CD4-positive, alpha-beta T cell treated with Interleukin-10 for 1 hour (primary cell): ENCODE measurements at places on chromosomes 5 and 9.

GRCh38 chr9:131943351-131943841, 136.3 kb downstream of the MED27 start:
- no peak for DNase-seq

GRCh38 chr5:79256563-79256962, 20.6 kb downstream of the JMY start:
- no peak for DNase-seq

DNA sequence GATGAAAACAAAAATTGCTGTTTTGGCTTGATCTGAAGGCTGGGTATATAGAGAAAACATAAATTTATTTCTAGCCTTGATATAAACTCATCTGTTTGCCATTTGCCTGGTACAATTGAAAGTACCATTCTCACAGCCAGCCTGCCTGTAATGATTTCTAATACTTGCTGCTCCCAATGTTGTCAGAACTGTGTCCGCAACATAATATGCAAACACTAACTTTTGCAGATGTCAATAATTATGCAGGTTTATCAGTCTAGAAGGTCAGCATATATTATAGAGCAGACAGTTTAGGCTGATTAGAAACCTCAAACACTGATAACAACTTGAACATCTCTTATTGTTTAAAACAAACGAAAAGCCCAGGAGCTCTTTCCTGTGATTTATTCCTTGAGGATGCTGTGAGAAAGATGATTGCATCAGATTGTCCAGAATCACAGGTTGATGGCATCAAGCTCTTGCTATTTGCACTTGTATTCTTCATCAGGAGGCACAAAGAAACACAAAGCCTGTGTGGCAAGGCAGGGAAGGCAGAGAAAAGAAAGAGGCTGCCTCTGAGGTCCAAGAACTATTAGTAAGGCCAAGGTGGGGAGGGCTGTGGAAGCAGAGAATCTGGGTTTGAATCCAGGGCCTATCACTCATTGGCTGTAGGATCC, 21.4 kb upstream of the HMHB1 start:
- DNase-seq = no peak

DNA sequence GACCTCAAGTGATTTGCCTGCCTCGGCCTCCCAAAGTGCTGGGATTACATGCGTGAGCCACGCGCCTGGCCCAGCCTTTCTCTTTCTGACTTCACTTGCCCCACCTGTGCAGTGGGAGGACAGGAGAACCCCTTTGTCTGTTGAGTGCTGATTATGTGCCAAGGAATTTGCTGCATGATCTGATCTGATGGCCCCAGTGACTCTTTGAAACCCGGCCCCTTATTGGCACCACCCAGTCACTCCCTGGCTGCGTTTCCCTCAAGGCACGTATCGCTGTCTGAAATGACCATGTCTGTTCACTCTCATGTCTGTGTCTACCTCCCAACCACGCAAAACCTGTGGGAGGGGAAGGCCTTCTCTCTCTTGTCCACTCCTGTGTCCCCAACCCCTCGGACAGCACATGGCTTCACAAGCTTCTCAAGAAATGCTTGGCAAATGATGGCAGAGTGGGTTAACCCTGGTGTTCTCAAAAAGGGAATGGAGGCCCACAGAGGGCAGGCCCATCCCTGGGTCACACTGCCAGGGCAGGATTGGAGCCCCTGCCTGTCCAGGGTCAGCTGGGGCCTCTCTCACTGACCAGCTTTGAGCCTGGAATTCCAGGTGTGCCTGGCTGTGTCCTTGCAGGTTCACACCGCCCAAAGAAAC, 21.9 kb downstream of the NEK6 start:
- DNase-seq = no peak

DNA sequence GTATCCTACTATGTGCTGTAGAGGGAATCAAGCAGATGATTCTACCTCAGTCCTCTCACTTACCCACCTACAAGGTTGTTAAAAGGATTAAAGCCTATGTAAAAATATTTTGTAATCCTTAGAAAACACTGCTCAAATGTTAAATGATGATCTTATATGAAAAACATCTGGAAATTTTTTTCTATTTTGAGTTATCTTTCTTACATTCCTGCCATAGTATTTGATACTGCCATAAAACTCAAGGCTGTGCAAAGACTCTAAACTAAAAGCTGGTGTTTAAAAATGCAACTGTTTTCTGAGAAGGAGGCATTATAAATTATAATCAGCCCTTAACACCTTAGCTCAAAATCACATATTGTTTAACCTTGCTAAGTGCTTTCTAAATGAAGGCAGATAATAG, 474.2 kb downstream of the PRELID2 start:
- no peak for DNase-seq

- no peak for DNase-seq
Measured at GRCh38 chr9:99633265-99633664, 188.4 kb upstream of the NR4A3 start.

DNA sequence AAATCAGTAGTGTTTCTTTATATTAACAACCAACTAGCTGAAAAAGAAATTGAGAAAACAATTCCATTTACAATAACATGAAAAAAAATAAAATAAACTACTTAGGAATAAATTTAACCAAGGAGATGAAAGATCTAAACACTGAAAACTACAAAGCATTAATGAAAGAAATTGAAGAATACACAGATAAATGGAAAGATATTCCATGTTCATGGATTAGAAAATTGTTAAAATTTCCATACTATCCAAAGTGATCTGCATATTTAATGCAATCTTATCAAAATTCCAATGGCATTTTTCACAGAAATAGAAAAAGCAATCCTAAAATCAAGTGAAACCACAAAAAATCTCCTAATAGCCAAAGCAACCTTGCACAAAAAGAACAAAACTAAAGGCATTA, 320.2 kb upstream of the GRAMD2B start:
- DNase-seq = no peak

- DNase-seq = no peak
Measured at GRCh38 chr9:118318770-118319431, 614.7 kb downstream of the TLR4 start.

DNA sequence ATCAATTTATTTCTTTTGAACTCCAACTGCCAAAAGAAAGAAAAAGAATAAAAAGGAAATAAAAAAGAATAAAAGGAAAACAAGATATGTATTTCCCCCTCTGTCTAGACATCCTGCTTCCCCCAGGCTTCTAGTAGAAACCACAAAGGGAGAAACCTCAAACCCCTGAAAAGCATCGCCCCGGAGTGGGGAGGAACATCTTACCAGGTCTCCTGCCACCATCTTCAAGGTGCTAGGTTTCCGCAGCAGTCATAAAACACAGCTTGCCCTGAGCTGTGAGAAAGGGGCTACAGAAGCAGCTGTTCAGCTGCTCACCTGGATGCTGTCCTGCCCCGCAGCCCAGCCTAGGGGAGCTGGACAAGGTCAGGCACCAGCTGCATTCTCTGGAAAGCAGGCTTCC, 487.7 kb downstream of the GADD45G start:
- peak; percentile 4 for DNase-seq

DNA sequence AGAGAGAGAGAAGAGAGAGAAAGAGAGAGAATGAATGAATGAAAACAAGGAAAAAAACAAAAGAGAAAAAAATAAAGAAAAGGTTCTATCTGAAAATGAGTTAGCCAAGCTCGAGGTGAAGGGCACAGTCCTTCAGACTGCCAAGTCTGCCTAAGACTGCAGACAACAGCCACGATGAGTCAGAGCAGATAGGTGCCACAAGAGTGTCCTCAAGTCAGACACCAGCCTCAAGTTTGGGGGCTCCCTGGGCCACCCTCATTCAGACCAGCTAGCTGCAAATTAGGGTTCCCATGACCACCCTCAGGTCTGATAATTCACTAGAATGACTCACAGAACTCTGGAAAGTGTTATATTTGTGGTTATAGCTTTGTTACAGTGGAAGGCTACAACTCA, 13.9 kb upstream of the HABP4 start:
- peak; percentile 23 for DNase-seq

GRCh38 chr9:129761901-129762369, 9.1 kb upstream of the PTGES start:
- DNase-seq = no peak

DNA sequence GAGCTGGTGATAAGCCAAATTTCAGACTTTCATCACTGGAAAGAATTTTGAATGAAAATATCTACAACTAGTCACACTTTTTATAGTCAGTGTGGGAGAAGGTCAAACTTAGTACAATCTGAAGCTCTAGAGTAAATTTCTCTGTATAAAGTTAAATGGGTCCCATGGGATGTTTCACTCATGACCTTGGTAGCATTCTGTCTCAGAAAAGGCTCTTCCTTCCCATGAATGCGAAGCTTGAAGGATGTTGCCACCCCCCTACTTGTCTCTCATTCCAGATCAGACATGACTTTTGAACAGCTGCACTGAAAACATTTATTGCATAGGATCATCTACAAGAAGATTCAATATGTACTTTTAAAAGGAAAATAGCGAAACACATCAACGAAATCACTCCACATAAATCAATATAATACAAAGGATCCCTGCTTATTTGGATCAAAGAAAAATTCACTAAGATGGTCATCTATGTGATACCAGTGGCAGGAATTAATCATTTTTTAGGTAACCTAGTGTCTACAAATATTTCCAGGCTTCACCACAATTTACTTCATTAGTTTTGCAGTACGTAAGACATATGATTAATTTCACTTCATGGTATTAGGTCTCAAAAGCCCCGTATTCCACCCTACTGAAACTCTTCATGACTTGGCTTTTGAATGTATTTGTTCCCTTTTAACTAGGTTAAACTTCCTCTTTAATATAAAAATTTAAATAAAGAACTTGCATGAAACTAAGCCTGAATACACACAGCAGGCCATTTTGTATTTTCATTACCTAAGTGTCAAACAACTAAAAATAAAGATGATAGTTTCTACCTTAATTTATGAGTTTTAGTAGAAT, 4.4 kb downstream of the ST8SIA4 start:
- DNase-seq = no peak

DNA sequence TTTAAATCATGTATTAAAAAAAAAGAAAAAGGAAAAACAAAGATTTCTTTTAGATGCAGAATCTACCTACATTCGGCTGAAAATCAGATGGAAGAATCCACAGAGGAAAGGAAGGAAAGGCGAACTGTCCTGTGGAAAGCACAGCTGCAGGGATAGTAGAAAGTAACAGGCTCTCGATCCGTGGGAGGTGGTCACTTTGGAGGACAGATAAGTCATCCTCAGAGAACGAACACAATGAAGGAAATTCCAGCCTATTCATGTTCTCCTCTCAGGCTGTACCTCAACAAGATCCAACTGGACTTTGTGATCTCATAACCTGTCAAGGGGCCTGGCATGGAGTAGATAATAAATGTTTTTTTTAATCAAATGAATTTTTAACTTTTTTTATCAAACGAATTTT, 72.8 kb downstream of the NR6A1 start:
- no peak for DNase-seq

DNA sequence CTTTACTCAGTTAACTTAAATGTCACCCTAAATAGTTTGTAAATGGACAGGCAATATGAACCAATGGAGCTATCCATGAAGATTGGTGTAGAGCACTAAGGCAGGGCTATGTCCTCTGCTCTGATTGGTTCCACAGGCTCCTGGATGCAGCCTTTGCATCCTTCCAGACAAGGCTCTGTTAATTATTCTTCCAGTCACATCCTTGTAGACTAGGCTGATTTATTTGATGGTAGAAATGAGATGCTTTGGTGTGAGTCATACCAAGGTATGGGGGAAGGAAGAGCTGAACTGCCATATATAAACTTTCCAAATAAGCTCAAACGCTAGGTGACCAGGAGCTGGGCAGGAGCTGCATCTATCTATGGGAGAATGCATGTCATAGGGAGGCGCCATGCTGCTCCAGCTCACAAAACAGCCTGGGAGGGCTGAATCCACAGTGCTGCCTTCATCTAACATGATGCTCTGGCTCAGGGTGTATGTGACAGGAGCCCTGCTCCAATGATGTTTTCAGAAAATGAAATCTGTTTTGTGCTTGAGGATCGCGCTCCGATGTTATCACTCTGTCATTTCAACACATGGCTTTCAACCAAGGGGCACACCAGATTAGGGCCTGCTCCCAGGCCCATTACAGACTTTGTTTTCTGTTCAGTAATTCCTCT, 818.0 kb upstream of the ZNF608 start:
- DNase-seq = no peak

GRCh38 chr9:19770973-19771372, 17.9 kb downstream of the SLC24A2 start:
- no peak for DNase-seq

DNA sequence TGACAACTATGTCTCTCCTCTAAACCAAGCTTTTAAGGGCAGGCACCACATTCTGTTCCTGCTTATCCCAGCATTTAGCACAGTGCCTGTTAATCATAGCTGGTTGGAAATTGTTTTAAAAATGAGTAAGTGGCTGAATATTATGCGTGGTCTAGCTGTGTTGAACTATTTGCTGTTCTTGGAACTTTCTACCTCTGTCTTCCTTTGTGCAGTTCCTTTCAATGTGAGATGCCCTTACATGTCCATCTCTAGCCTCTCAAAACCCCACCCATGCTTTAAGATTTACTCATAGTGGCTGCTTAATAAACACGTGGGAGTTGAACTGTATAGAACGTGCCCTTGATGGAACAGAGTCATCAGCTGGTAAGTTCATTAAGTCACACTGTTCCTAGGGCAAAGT, 34.5 kb downstream of the C9orf57 start:
- DNase-seq = no peak

GRCh38 chr5:16776611-16777251, 159.4 kb downstream of the MYO10 start:
- no peak for DNase-seq

DNA sequence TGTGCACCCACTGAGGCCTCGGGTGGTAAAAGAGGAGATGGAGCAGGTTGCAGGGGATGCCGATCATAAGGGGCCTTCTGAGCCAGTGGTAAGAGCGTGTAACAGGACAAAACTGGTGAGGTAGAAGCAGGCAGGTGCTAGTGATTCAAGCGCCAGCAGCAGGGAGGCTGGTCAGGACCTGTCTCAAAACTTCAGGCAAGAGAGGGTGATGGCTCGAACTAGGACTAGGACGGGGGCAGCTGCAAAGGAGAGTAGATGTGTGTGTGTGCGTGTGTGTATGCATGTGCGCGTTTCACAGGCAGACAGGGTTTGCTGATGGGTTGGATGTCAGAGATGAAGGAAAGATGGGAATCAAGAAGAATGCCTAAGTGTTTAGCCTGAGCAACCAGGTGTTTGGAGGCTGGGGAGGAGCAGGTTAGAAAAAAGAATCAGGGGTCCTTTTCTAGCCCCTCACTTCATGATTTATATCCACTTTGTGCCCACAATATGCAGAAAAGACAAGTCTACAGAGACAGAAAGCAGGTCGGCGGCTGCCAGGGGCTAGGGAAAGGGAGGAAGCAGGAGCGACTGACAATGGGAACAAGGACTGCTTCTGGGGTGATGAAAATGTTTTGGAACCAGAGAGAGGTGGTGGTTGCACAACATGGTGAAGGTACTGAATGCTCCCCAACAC, 15.2 kb downstream of the HRH2 start:
- no peak for DNase-seq

DNA sequence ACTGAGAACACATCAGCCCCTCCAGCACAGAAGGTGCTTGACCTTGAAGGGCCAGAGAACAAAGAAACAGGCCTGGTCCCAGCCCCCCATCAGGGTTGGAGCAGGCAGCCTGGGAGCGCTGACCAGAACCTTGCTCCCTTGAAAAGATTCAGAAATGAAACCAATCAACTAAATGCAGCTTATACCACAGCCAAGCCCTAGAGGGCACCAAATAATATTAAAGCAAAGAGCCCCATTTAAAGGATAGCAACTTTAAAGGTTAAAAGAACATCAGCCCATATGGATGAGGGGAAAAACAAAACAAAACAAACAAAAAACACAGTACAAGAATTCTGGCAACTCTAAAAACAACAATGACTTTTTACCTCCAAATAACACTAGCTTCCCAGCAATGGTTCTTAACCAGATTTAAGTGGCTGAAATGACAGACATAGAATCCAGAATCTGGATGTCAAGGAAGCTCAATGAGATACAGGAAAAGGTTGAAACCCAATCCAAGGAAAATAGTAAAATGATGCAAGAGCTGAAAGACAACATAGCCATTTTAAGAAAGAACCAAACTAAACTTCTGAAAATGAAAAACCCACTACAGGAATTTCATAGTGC, 471.9 kb downstream of the MTRR start:
- DNase-seq = no peak
